ENCODE measurements at places on chromosomes 4 and X. TPM values are rescaled to one million over a fixed set of nuclear protein-coding genes. Genes with fewer than 3 reads are reported as not detected.

GRCh38 chr4:53994382-53995102 is 69.9 kb downstream of the CHIC2 start:
- no peak for DNase-seq

DNA sequence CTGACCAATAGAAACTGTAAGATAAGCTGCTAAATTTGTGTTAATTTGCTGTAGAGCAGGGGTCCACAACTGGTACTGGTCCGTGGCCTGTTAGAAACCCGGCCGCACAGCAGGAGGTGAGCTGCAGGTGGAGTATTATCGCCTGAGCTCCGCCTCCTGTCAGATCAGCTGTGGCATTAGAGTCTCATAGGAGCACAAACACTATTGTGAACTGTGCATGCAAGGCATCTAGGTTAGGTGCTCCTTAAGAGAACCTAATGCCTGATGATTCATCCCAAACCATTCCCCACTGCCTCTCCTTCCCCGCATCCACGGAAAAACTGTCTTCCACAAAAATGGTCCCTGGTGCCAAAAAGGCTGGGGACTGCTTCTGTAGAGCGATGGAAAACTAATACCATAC is 19.7 kb downstream of the FBXW7 start:
- no peak for DNase-seq

GRCh38 chrX:34493086-34493485 is 164.0 kb downstream of the TMEM47 start:
- no peak for DNase-seq

DNA sequence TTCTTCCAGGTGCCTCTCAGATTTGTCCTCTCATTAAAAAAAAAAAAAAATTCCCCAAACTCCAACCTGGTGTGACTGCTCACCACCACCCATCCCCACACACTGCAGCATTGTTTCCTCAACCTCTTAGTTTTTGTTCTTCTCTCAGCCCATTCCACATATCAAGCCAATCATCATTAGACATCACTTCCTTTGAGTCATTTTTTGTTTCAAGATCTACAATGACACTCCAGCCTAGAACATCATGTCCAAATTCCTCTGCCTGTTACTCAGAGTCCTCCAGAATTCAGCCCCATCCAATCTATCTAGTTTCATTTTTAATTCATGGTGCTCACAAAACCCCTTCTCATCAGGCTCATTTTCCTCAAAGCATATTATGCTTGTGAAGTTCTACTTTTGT is 262.5 kb upstream of the TEX13A start:
- DNase-seq = no peak

CYTL1 gene
- not detected for polyA plus RNA-seq

GRCh38 chrX:51976503-51976902 is 83.1 kb downstream of the MAGED1 start:
- DNase-seq = no peak

DNA sequence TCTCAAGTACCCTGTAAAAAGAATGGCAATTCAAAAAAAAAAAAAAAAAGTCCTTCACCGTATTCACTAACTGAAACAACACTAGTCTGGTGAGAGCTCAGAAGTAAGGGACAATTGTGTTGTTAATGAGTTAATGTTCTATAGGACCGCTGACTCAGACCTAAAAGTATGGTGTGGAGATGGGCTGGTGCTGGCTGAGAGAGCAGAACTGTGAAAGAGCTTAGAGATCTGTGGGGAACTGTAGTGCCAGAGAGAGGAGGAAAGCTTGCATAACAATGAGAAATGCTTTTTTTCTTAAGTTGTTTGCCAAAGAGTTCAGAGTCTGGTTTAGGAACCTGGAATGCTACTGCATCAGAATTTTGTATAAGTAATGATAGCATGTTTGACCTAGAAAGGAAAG is 65.1 kb downstream of the LHFPL1 start:
- no peak for DNase-seq

GRCh38 chrX:133370696-133371275 is 44.5 kb downstream of the GPC4 start:
- no peak for DNase-seq

DNA sequence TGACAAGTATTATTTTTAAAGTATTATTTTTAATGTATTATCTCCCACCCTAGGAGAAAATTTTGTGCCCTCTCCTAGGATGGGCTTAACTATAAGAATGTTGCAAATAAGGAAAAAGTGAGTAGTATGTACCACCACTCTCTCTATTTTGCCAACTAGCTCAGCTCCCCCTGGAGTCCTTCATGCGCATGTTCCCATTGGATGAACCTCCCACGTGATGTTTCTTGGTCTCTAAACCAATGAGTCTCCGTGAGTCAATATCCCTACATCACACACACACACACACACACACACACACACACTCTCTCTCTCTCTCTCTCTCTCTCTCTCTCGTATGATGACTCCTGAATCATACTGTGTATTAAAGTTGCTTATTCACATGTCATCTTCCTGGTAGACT is 129.7 kb upstream of the ZFP42 start:
- no peak for DNase-seq

DNA sequence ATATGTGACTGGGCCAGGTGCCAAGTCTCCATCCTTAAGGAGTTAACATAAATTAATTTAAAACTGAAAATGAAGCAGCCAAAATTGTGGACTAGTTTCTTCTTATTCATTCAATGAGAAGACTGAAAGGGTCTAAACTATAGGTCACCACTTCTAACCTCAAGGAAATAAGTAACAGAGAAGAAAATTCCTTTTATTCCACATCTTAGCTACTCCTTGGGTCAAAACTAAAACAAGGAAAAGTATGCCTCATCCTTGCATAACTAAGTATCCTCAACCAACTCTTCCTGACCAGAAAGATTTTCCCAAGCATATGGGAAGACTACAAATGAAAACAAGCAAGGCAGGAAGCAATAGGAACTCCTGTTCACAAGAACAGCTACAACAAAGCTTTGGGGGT is 71.2 kb downstream of the ZNF827 start:
- DNase-seq = no peak

- no peak for DNase-seq
These were observed 131.4 kb downstream of the COL25A1 start for GRCh38 chr4:109171070-109171469.

RHOH gene
- 479 TPM for polyA plus RNA-seq

DNA sequence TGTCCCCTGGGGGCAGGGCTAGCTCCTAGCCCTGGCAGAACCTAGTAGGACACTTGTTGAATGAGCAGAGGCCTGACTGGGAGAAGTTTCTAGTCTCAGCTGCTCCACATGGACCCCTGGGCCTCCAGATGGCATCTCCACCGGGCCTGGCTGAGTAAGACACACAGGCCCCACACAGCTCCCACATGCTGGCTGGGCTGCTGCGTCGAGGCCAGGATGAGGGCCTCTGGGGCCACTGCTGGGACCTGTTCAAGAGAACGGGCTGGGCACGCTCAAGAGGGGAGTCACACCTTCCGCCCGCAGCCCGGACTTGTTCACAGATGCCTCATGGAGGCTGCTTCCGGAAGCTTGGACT is 4.2 kb upstream of the HGFAC start:
- no peak for DNase-seq

- no peak for DNase-seq
These were observed 132.8 kb downstream of the PDGFC start for GRCh38 chr4:156838761-156839160.

DNA sequence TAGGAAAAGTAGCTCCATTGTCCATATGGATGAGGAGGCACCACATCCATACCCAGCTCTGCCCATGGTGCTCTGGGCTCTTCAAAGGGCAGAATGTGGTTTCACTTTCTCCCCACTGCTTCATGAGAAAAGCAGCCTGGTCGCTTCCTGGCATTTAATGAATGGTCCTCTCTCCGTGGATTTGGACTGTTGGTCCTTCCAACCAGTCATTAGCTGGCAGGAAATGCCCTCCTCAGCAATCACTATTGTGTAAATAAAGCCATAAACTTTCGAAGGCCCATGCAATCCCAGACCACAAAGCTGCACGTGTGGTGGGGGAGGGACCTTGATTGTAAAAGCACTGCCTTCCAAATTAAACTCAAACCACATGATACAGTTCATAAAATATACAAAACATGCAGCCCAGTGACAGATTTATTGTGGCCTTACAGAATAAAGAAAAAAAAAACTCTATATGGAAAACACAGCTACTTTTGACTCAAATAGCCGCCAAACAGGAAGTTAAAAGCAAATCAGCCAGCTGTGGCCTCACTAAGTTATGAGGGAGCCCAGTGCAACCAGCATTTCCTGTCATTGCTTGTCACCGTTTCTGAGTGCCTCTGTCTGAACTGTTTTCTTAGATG is 8.1 kb downstream of the MBNL3 start:
- peak; percentile 45 for DNase-seq

DNA sequence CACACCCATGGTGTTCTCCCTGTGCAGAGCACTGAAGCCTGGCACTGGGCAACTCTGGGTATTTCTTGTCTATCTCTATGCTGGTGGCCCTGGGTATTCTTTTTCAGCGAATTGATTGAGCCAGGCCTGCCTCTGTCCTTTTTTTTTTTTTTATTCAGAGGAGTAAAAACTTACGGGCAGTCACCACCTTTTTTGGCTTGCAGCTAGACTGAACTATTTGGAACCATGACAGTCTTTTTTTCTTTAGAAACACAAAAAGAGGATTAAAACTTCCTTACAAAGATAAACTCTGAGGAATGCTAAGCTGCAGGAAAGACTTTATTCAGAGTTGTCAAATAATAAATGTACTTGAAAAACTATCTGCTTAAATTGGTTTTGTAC is 119.2 kb upstream of the STIM2 start:
- DNase-seq = no peak

DNA sequence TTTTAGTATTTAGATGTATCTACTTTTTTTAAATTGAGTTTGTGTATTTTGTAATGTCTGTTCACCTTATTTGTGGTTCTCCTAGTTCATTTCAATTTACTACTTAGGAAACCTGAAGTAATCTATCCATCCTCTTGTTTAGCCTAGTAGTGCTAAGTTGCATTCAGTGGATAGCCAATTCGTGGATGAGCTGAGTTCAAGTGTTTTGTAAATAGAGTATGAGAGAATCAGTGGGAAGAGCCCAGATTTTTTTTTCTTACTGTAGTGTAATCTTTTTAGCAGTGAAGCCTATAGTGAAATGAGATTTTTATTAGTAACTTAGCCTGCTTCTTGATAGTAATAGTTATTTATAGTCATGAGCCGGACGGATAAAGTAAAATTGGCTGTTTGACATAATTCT is 21.7 kb downstream of the STAG2 start:
- no peak for DNase-seq

PCDH11X gene
- not detected for polyA plus RNA-seq

WDR19 gene
- polyA plus RNA-seq = 7.6 TPM

- DNase-seq = no peak
These were observed 411 bp upstream of the GPRASP1 start for GRCh38 chrX:102650903-102651241.

DNA sequence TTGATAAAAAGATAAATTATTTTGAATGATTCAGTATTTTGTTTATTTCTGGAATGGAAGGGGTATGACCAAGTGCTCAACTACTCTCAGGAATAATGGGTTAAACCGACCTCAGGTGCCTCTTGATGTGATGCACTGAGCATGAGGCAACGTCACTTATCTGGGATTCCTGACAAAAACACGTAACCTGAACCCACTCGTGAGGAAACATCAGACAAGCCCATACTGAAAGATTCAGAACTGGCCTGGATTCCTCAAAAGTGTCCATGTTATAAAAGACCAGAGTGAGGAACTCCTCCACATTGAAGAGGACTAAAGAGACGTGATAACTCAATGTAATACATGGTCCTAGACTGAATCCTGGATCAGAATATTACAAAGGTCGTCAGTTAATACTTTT is 144.0 kb downstream of the FNIP2 start:
- no peak for DNase-seq

CD38 gene
- polyA plus RNA-seq = 14.0 TPM

- no peak for DNase-seq
These were observed 209.6 kb downstream of the SPATA18 start for GRCh38 chr4:52260514-52261210.

DNA sequence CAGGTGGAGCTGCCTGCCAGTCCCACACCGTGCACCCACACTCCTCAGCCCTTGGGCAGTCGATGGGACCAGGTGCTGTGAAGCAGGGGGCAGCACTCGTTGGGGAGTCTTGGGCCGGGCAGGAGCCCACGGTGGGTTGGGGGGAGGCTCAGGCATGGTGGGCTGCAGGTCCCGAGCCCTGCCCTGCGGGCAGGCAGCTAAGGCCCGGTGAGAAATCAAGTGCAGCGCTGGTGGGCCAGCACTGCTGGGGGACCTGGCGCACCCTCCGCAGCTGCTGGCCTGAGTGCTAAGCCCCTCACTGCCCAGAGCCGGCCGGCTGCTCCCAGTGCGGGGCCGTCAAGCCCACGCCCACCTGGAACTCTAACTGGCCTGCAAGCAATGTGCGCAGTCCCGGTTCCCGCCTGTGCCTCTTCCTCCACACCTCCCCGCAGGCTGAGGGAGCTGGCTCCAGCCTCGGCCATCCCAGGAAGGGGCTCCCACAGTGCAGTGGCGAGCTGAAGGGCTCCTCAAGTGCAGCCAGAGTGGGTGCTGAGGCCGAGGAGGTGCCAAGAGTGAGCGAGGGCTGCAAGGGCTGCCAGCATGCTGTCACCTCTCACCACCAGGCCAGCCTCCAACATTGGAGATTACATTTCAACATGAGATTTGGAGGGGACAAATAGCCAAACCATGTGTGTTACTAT is 197.2 kb downstream of the NPNT start:
- DNase-seq = no peak

DNA sequence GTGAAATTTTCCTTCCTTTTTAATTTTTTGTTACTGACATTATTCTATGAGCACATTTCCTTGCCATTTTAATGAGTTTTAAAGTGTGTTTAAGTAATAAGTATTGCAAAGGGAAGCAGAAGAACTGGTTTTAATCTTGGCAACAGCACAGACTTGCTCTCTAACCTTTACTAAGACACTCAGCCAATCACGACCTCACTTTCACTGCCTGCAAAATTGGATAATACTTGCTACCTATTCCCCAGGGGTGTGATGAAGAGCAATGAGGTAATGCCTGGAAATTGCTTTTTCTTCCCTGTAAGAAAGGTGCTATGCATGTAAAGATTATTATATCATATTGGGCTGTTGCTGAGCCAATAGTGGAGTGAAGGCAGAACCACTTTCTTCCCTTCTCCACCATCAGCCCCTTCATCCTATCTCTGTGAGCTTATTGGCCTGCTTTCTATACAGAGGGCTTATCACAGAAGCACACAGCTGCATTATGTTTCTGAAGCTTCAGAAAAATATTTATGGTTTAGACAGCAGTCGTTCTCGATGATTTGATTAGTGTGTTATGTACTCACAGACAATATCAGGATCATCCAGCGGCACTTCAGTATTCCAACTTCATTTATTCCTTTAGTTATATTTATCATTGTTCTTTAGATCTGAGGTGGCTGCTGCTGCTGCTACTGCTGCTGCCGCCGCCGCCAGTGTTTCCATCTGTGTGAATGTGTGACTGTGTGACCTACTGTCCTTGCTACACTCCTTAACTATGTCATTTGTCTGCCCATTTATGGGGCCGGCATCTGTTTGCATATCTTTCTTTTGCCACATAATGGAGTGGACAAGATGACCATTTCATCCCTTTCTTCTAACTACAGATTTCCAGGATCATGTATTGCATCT is 255.1 kb downstream of the C4orf33 start:
- no peak for DNase-seq

- no peak for DNase-seq
These were observed 281.6 kb downstream of the KLHL13 start for GRCh38 chrX:117835034-117835433.
